Activated CD4-positive, alpha-beta T cell treated with anti-CD3 and anti-CD28 coated beads, Interleukin-2, amount 10 ng/mL, durations not matched to agents 24 days and 14 days (primary cell): ENCODE measurements at places on chromosomes 5 and 9. TPM values are rescaled to one million over a fixed set of nuclear protein-coding genes. Genes with fewer than 3 reads are reported as not detected.

DCAF10 gene
- 14.5 and 17.8 TPM in 2 replicates for total RNA-seq

POU5F2 gene
- total RNA-seq, result 1.1 TPM in 2 replicates

CARD6 gene
- 1.7 and 1.8 TPM in 2 replicates for total RNA-seq

FREM1 gene
- total RNA-seq, result not detected in 2 replicates

SLC6A3 gene
- total RNA-seq, result not detected in 2 replicates

IL13 gene
- 231 and 239 TPM in 2 replicates for total RNA-seq

TUSC1 gene
- total RNA-seq, result 0.42 and 0.50 TPM in 2 replicates

RAB3C gene
- not detected in 2 replicates for total RNA-seq

SHOC1 gene
- total RNA-seq, result not detected in 2 replicates

AQP3 gene
- 3.2 and 4.1 TPM in 2 replicates for total RNA-seq

LAMC3 gene
- 0.07 and 0.09 TPM in 2 replicates for total RNA-seq

ACTBL2 gene
- not detected in 2 replicates for total RNA-seq
